ENCODE measurements at places on chromosomes 13 and 19. TPM values are rescaled to one million over a fixed set of nuclear protein-coding genes. Genes with fewer than 3 reads are reported as not detected.

CBLC gene
- 0.09 TPM for total RNA-seq

CGB8 gene
- total RNA-seq, result not detected

ERF gene
- total RNA-seq, result 18.7 TPM

SKA3 gene
- 1.3 TPM for total RNA-seq

U2AF2 gene
- 77.7 TPM for total RNA-seq

PSG6 gene
- not detected for total RNA-seq

LIM2 gene
- total RNA-seq, result not detected

YJEFN3 gene
- total RNA-seq, result 0.17 TPM

PSG5 gene
- total RNA-seq, result 3.8 TPM

PCDH20 gene
- not detected for total RNA-seq

GRK1 gene
- total RNA-seq, result not detected

INSL3 gene
- not detected for total RNA-seq

KLK12 gene
- total RNA-seq, result not detected

SSC5D gene
- total RNA-seq, result 13.1 TPM

TNFSF13B gene
- 5.5 TPM for total RNA-seq

KLK4 gene
- total RNA-seq, result not detected

EFNA2 gene
- total RNA-seq, result not detected

PODNL1 gene
- 1.0 TPM for total RNA-seq

SNRNP70 gene
- 128 TPM for total RNA-seq

NCAN gene
- total RNA-seq, result under 0.01 TPM

CCL25 gene
- 0.16 TPM for total RNA-seq

TLE2 gene
- 4.3 TPM for total RNA-seq

KHSRP gene
- 71.3 TPM for total RNA-seq

TJP3 gene
- under 0.01 TPM for total RNA-seq

EFNB2 gene
- 0.09 TPM for total RNA-seq

NANOS2 gene
- not detected for total RNA-seq

PEG3 gene
- total RNA-seq, result 0.16 TPM

SIGLEC5 gene
- total RNA-seq, result not detected

ODAD3 gene
- total RNA-seq, result 1.0 TPM

FREM2 gene
- total RNA-seq, result not detected

SYT3 gene
- not detected for total RNA-seq

CDK8 gene
- 16.1 TPM for total RNA-seq

RUBCNL gene
- 1.4 TPM for total RNA-seq

ZNF729 gene
- not detected for total RNA-seq

NCCRP1 gene
- total RNA-seq, result under 0.01 TPM

TNNT1 gene
- 33.3 TPM for total RNA-seq

C1QTNF9B gene
- 0.95 TPM for total RNA-seq

KLF1 gene
- not detected for total RNA-seq

ATP4B gene
- total RNA-seq, result not detected

HSH2D gene
- not detected for total RNA-seq

ZNF540 gene
- total RNA-seq, result 1.0 TPM

AMH gene
- 0.16 TPM for total RNA-seq

LILRA2 gene
- not detected for total RNA-seq

MRI1 gene
- 23.6 TPM for total RNA-seq

FAM216B gene
- total RNA-seq, result not detected

FUT1 gene
- total RNA-seq, result under 0.01 TPM

ZNF555 gene
- total RNA-seq, result 3.8 TPM

CYP2B6 gene
- total RNA-seq, result not detected

ZNF134 gene
- 19.7 TPM for total RNA-seq

LILRB3 gene
- not detected for total RNA-seq

RNF113B gene
- not detected for total RNA-seq
